ENCODE measurements at places on chromosomes 7 and 10. TPM values are rescaled to one million over a fixed set of nuclear protein-coding genes. Genes with fewer than 3 reads are reported as not detected.

GRCh38 chr7:87056346-87056745, 3.1 kb downstream of the ELAPOR2 start:
- DNase-seq = no peak

DNA sequence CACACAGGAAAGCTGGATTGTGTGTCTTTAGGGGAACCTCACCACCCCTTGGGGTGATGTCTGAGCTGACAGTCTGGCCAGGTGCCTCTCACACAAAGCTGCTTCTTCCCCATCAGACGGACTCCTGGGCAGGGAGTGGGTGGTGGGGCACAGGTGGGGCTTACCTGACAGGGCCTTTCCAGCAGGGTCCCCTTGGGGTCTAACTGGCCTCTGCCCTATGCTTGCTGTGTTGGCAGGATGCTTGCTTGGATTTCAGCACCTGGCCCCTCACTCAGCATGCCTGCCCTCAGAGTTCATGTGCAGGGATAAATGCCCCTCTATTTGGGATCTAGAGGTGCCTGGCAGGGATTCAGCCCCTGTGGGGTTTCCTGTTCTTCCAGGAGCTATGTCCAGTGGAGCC, 496.9 kb upstream of the ZMIZ1 start:
- DNase-seq = no peak

- DNase-seq = no peak
Observed at GRCh38 chr7:99128076-99128950, 15.6 kb downstream of the SMURF1 start.

- DNase-seq = no peak
Observed at GRCh38 chr10:97059006-97059871, 126.5 kb downstream of the SLIT1 start.

GRCh38 chr7:157889480-157889879, 552.7 kb downstream of the DNAJB6 start:
- DNase-seq = no peak

- DNase-seq = no peak
Observed at GRCh38 chr10:11931038-11931437, 107.9 kb downstream of the PROSER2 start.

GRCh38 chr10:102597131-102597991, 46.9 kb upstream of the TRIM8 start:
- no peak for DNase-seq

GRCh38 chr10:62637249-62638061, 167.1 kb upstream of the ADO start:
- no peak for DNase-seq

GRCh38 chr7:11831156-11831735, 752 bp downstream of the THSD7A start:
- no peak for DNase-seq

DNA sequence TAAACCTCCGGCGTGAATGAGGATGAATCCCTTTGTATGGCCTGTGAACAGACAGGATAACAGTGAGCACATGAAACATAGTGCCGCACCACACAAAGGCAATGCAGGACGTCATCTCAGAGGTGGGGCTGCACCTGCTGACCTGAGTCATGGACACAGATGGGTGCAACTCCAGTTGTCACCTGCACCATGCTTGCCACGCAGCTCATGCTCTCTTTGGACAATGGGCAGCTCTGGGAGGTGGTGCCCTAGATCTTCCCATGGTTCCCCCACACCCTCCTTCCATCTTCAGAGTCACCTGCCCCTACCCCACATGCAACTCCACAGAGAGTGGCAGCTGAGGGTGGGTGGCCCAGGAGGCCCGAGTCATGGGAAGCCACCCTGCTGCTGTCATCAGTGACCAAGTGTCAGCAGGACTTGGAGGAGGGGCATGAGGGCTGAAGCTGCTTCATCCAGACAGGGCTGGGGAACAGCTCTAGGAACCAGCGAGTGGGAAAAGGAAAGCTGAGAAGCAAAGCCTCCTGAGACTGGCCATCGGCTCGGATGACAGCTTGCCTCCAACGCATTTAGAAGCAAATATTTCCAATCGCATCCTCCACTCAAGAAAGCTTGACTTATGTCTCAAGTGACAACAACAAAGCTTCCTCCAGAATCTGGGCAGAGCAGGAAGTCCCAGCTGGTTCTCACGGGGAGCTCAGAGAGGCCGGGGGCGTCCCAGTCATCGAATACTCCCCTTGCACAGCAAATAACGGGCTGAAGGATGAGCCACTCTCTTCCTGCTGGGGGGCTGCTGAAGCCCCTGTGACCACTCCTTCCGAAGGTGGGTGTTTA, 27.1 kb downstream of the VIPR2 start:
- peak; percentile 5 for DNase-seq

GRCh38 chr10:87519582-87519981, 14.9 kb downstream of the MINPP1 start:
- DNase-seq = no peak

DNA sequence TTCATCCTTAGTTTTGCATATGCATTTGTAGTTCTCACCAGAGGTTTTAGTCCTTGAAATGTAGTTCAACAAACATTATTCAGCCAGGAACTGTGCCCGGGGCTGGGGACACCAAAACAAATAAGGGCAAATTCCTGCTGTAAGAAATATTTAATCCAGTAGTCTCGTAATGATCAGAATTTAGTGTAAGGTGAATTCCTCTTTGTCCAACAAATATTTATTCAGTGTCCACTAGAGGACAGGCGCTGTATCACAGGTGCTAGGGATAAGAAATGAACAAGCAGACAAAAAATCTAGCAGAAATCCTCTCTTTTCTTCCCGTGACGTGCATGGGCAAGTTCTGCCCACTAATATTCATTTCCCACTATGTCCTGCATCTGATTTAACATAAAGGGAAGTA, 17.6 kb downstream of the LGI1 start:
- no peak for DNase-seq

- no peak for DNase-seq
Observed at GRCh38 chr7:25861601-25862260, 290.3 kb upstream of the NFE2L3 start.

- DNase-seq = no peak
Observed at GRCh38 chr10:68192113-68192512, 39.8 kb downstream of the ATOH7 start.

- no peak for DNase-seq
Observed at GRCh38 chr7:111568870-111569462, 6.7 kb upstream of the IMMP2L start.

HHEX gene
- 6.1 TPM for total RNA-seq

ANKRD61 gene
- total RNA-seq = not detected

GRCh38 chr7:146115851-146116520, 615 bp upstream of the CNTNAP2 start:
- peak; percentile 15 for DNase-seq

- DNase-seq = no peak
Observed at GRCh38 chr7:44385434-44386138, 60.2 kb upstream of the CAMK2B start.

- no peak for DNase-seq
Observed at GRCh38 chr7:55463686-55464262, 98.6 kb downstream of the LANCL2 start.

AGR2 gene
- not detected for total RNA-seq

PON1 gene
- not detected for total RNA-seq

GRCh38 chr10:6766131-6766801, 186.2 kb upstream of the PRKCQ start:
- peak; percentile 26 for DNase-seq

BNIP3 gene
- total RNA-seq = 17.1 TPM

ANLN gene
- 0.55 TPM for total RNA-seq

PIP gene
- total RNA-seq = not detected

CYP2C19 gene
- not detected for total RNA-seq

GPR85 gene
- not detected for total RNA-seq

SPAM1 gene
- not detected for total RNA-seq

GRCh38 chr10:86254081-86254480, 112.5 kb downstream of the GRID1 start:
- no peak for DNase-seq

DNA sequence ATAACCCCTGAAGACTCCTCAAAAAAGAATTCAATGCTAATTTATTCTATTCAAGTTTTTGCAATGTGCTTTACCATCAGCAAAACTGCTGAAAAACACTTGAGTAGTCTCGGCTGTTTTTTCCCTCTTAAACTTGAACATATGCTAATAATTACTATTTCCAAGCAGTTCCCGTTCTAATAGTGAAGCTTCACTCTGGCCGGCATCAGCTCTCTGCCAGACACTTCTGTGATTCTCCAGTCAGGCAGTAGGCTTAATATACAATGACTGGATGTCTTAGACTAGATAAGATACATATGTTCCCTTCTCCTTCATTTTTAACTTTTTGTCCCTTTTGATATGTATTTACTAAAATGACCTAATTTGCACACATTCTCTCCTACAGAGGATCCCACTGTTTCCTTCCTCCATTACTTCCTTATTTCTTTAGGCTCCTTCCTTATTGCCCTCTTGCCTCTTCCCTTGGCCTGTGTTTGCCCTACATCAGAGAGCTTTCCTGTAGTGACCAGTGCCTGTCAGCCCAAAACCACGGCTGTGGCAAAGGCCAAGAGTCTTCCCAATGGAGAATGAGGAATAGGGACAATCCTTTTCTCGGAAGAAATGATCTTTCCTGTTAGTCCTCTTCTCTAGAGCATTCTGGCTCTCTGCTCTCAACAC, 23.5 kb downstream of the HEPACAM2 start:
- no peak for DNase-seq

DNA sequence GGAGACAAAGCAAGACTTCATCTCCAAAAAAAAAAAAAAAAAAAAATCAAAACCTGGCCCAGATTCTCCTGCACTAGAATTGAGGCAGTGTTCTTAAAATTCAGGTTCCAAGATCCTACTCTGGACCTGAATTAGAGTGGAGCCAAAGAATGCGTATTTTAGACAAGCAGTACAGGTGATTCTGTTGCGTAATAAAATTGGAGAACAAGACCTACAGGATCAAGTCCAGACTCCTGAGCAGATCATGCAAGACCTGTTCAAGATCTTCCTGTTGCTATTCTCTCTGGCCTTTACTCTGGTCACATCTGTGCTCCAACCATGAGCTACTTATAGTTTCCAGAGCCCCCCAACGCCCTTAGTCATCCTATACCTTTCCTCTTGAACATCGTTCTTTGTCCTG, 51.5 kb upstream of the RSBN1L start:
- DNase-seq = no peak

- no peak for DNase-seq
Observed at GRCh38 chr10:126224967-126225671, 163.2 kb downstream of the ADAM12 start.

DNA sequence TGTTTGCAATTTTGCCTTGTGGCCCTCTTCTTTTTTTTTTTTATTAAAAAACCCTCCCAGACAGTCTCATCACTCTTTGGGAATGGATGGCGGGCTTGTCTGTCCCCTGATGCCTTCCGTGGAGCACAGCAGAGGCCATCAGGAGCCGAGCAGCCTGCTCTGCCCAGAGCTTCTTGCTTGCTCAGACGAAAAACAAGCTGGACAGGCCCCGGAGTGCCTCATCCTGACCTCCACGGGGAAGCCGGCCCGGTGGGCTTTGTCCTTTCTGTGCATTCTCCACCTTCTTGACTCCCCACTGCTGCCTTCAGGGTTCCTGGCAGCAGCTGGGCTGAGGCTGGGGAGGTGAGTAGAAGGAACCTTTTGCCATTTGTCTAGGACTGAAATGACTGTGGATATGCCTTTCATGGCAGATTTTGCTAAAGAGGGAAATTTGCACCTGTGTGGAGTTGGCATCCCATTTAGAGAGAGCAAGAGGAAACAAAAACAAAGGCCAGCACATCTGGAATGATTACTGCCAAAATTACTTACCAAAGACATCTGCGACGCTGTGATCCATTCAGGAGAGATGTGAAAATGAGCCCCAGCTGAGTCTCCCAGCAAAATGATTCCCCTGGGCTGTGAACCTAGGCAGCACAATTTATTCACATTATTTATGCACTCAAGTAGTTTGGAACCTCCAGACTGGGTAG, 108.3 kb downstream of the AOAH start:
- no peak for DNase-seq

DNA sequence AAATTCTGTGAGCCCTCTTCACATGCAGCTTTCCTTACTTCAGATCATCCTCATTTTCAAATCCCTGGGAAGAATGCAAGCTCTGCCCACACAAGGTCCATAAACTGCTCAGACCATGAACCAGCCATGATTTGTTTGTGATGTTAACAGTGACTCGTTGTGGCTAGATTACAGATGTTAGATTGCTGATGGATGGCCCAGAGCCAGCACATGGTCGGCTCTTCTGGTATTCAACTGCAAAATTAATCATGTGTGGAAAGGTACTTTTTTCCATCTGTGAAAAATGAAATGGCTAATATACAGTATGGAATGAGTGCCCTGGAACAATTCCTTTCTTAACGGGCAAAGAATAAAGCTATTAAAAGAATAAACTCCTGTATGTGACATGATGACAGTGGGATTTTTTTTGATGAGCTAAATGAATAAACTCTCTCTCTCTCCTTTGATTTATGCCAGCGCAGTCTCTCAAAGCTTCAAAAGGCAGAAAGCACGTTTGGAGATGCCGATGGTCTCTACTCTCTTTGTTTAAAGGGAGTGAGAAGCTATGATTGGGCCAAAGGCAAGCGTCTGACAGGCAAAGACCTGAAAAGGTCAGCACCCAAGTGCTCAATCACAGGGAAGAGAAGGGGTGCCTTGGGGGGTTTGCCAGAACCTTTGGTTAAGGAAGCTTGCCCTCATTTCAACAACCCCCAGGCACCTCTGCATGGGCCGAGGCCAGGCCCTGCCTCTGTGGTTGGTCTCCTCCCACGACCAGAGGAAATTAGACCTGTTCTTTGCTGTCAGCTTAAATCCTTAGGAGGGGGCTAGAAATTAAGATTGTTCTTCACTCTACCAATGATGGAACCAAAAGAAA, 444.0 kb upstream of the NFE2L3 start:
- no peak for DNase-seq

- DNase-seq = no peak
Observed at GRCh38 chr10:30215141-30215540, 133.9 kb downstream of the MTPAP start.

- no peak for DNase-seq
Observed at GRCh38 chr7:54764861-54765260, 5.8 kb upstream of the SEC61G start.

DTX2 gene
- total RNA-seq = 6.9 TPM

DNA sequence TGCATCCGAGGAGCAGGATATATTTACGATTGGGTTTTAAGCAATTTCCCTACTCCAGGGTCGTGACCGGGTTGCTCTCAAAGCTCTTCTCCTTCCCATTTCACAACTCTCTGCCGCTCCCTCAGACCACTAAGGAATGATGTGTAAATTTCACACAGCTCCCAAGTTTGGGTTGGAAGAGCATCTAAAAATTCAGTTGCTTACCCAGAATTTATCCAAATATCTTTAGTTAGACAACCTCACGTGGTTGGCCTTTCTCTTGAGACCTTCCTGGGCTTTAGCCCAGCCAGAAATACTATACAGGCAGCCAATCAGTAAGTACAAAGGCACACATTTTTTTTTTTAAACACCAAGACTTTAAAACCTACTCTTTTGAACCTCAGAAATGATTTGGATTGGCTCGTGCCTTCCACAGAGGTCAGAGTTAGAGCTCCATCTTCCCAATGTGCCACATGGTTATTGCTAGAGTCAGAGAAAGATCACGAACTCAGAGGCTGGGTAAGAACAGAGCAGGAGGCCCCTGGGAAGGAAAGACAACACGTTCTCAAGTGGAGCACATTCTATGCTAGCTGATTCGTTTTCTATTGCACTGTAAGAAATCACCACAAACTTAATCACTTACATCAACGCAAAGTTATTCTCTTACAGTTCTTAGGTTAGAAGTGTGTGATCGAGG, 335.4 kb upstream of the MGMT start:
- DNase-seq = peak; percentile 20

ITGA8 gene
- 64.8 TPM for total RNA-seq

GRCh38 chr7:130822642-130823041, 88.6 kb upstream of the KLF14 start:
- DNase-seq = no peak

All from uterus (tissue), 4 donors.